ENCODE measurements at places on chromosomes 6 and 20.

GRCh38 chr6:155528982-155529453 is 73.4 kb upstream of the NOX3 start:
- DNase-seq, result no peak

GRCh38 chr6:134657751-134658527 is 292.0 kb downstream of the ALDH8A1 start:
- no peak for DNase-seq

DNA sequence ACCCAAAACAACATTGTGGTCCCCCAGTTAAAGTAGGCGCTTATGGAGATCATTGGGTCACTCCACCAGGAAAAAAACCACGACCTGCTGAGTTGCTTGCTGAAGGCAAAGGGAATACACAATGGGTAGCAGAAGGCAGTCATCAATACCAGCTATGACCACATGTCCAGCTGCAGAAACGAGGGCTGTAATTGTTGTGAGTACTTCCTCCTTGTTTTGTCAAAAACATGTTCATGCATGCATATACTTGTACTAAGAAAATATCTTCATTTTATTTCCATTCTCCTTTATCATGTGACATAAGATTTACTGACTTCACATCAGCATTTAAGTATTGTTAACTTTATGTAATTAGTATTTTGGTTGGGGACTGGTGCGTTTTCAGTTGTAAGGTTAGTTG is 16.9 kb downstream of the SERINC1 start:
- no peak for DNase-seq

DNA sequence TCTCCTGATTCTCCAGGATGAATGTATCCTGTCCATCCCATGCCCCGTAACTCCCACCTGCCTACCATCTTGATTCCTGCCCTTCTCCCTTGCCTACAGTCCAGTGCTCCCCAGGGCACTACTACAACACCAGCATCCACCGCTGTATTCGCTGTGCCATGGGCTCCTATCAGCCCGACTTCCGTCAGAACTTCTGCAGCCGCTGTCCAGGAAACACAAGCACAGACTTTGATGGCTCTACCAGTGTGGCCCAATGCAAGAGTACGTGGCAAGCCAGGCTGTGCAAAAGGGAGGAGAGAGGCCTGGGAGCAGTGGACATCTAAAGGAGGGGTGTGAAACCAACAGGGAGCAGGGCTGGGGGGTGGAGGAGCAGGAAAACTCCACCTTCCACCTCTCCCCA is 15.0 kb upstream of the ZNF76 start:
- no peak for DNase-seq

- no peak for DNase-seq
Observed at GRCh38 chr6:36695414-36695813, 2.2 kb upstream of the RAB44 start.

DNA sequence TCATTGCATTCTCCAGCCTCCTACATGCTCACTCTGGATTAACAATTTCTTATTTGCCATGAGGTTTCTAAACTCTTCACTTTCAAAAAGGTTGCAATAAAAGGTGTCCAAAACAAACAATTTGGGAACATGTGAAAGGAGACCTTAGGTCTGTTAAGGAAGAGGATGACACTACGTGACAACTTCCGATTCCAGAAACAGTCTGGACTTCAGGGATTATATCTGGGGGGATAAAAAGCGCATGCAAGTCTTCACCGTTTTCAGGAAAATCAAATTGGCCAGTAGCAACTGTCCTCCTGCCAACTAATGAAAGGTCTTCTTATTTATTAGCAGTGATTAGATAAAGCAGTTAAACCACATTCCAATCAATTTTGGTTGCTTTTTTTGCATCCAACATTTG is 1.8 kb downstream of the ZDHHC14 start:
- DNase-seq, result no peak

- no peak for DNase-seq
Observed at GRCh38 chr6:98203170-98203806, 631.1 kb upstream of the POU3F2 start.

DNA sequence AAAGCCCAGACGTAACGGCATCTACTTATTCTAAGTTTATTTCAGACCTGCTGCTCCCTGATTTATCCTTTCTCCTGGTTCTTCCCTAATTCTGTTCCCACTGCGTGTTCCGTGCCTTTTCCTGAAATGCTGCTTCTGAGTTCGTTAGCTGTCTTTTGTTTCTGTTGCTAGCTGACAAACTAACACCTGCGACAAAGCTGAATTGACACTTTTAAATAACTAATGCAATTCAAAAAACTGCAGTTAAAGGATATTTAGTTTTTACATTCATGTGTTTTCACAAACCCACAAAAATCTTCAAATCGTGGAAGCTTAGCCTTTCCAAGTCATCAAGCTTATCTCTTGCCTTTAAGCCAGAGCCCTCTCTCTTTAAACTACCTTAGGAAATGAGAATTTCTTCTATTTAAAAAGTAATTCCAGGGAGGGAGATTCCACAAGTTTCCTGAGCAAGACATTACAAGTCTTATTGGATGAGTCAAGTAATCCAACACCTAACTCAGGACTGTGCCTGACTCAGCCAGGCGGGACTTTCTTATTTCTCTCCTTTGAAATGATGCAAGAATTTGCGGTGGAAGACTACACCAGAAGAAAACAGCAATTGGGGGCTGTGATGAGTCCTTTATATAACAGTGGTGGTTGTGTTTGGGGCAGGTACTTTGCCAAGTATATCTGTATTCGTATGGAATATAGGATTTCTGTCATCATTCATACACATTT is 6.3 kb downstream of the ADTRP start:
- DNase-seq, result no peak

- DNase-seq, result no peak
Observed at GRCh38 chr6:89299466-89299850, 15.6 kb downstream of the GABRR2 start.

DNA sequence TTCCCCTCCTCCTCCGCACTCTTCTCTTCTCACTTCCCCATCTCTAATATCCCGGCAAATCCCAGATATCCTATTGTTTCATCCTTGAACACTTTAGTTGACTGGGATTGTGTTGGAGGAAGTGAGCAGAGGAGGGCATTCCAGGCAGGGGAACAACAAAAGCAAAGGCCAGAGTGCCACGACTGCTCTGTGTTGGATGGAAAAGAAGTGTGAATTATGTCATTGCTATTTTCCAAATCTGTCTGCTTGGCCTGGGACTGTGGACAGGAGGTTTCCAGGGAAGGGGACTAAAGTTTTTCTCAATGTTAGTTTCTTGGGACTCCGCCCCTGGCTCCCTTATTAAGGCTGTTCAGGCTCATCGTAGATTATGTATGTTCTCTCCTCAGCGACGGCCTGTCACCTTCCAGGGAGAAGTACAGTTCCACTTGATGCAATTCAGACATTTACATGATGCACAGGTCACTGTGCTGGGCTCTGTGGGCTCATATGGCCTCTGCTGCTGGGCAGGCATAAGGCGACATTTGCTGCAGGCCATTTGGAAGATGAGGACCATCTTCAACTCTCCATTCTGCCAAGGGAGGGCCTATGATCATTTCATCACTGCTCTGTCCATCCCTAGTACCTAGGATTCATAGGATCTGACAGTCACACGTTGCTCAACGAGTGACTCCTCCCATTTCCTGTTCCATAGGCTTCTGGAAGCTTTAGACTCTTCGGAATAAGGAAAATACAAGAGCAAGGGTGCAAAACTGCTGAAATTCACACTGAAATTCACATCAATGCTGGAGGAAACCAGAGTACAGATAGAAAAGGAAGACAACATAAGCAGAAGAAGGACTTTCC is 99.1 kb upstream of the KCNK16 start:
- no peak for DNase-seq

GRCh38 chr20:51493346-51493791 is 49.1 kb downstream of the NFATC2 start:
- no peak for DNase-seq

DNA sequence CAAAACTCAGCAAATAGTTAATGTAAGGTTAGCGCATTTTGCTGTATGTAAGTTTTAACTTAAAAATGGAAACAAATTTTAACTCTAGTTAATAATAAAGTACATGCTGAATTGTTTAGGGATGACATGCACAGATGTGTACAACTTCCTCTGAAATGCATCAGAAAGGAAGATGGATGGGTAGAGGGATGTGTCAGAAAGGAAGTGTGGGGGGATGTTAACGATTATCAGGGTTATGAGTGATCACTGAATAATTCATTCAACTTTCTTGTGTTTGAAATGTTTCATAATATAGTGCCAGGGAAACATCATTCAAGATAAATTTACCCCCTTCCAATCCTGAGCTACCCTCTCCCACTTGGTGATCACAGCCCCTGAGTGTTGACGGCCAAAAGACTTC is 87.6 kb downstream of the FOXA2 start:
- no peak for DNase-seq

GRCh38 chr6:144847916-144848315 is 562.8 kb downstream of the UTRN start:
- no peak for DNase-seq

- no peak for DNase-seq
Observed at GRCh38 chr6:149840345-149841075, 23.6 kb downstream of the LRP11 start.

DNA sequence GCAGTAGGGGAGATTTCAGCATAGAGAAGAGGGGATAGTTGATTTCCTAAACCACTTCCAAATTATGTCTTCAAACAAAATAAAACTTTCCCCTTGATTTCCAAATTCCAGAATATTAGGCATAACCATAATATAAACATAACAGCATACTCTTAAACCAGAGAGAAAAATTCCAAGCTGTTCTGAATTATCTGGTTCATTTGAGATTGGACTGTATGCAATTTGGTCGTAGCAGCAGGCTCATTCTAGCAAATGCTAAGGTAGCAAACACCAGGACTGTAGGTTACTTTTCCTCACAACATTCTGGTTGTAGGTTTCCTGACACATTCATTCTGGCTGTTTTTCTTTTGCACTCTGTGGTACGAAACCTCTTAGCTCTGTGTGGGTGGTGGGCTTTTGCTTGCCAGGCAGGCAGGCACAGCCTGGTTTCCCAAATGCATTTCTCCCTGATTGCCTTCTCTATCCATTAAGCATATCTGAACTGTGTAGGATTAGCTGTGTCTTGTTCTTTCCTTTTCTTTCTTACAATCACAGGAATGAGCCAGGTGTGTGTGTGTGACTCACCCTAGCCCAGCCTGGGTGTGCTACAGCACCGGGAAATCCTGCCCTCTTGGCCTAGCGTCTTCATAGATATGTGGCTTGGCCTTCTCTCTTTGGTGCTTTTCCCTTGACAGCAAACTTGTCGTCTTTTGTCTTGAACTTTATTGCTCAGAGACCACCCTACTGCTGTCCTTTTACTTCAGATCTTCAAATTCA is 77.1 kb downstream of the JARID2 start:
- DNase-seq, result no peak

- no peak for DNase-seq
Observed at GRCh38 chr20:24692446-24693200, 223.2 kb downstream of the SYNDIG1 start.

DNA sequence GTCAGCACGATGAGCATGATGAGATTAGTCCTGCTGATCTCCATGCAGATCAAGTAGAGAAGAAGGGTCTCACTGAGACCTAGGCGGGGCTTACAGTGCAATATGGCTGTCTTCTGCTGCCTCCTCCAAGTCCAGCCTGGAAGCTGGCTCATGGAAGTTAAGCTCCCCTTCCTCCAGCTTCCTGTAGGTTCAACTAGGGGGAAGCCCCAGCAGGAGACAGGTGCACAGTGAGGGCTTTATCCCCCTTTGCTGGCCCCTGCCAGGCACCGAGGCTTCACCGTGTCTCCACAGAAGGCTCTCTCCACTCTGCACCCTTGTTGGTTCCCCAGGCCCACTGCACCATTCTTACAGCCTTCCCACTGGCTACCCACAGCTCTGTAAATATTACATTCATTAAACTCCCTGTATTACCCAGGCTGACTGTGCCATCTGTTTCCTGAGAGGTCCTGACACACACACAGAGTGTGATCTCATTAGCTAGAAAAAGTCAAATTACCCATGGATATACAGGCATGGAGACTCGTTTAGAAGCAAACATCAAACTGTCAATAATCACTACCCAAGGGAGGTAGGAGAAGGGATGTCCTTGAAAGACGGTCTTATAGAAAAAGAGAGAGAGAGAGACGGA is 90.4 kb downstream of the SLC2A10 start:
- no peak for DNase-seq

DNA sequence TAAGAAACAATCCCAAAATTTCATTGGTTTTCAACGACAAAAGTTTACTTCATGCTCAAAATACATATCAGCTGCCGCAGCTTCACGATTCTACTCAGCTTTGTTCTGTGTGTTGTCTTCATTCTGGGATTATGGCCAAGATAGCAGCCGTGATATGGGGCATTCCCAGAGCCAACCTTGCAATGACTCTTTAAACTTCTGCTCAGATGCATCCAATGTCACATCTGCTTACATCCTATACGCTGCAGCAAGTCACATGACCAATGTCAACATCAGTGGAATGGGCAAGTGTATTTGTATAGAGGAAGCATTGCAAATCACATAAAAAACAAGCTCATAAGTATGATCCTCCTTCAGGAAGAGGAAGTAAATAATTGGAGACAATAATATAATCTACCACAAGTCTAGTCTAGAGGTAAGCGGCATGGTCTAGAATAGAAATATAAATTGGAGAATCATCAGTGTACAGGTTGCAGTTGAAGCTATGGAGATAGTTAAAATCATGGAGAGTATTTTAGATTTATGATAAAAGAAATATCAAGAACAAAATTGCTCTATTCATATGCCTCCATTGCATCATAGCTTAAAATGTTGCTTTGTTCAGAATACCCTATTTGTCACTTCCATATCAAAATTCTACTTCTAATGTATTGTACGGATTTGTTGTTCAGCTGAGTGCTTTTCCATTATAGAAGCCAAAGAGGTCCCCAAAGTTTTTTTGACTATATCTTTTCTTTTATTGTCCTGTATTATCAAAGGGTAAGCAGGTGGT is 7.2 kb upstream of the C6orf141 start:
- DNase-seq, result no peak

DNA sequence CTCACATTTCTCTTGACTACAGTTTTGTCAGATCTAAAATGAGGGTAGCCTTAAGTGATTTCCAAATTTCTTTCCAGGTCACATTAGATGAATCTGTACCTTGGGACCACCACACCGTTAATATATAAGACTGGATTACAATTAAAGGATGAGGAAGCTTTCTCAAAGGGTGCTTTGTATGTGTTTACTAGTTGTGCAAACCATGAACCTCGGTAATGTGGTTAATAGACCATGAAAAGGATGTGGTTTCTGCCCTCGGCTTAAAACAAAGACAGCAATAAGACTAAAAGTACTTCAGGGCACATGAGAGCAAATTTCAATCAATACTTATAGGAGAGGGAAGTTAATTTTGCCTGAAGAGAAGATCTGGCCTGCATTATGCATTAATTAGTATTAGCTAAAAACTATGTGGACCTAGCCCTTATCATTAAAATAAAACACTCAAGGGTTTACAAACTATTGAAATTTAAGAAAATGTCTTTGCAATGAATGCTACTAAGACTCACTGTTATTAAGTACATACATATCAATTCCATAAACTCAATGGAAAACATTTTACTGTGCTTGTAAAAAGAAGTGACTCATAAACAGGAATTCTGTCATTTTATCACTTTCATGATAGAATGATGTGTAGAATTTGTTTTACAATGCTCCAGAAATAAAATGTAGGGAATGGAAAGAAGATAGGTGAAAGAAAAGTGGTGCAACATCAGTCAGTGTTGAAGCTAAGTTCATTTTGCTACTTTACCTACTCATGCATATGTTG is 936 bp upstream of the TMX4 start:
- no peak for DNase-seq
